Gastrocnemius medialis (tissue), 4 donors: ENCODE measurements at places on chromosomes 3 and 15. TPM values are rescaled to one million over a fixed set of nuclear protein-coding genes. Genes with fewer than 3 reads are reported as not detected.

Gene ALDH1L1
- total RNA-seq: 77.6 TPM

- no peak for DNase-seq
Observed at GRCh38 chr3:42292009-42292408, 26.0 kb upstream of the CCK start.

GRCh38 chr3:166257715-166258114 is 420.5 kb upstream of the BCHE start:
- no peak for DNase-seq

Gene MORC1
- total RNA-seq: not detected

DNA sequence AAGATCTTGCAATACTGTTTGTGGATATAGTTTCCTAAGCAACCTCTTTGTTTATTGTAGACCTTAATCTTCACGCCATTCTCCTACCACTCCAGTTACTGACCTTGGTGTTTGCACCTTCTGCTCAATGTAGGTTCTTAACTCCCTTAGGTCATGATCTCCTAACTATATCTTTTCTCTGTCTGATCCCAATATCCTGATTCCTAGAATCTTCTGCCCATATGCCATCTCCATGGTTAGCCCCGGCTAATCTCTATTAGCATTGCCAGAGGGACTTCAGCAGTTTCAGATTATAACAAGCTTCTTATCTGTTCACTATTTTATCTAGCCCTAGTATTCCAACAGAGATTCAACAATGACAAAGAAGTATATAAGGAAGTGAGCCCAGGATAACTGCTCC is 64.9 kb downstream of the IMPG2 start:
- DNase-seq: no peak

Gene ACP3
- total RNA-seq: not detected

- DNase-seq: peak; percentile 14
Observed at GRCh38 chr3:143158014-143158988, 38.7 kb downstream of the CHST2 start.
